ENCODE measurements at places on chromosomes 12 and 14.

- no peak for DNase-seq
Measured at GRCh38 chr12:29750131-29750927, 33.4 kb downstream of the TMTC1 start.

- DNase-seq = no peak
Measured at GRCh38 chr12:108400056-108400455, 60.9 kb upstream of the CMKLR1 start.

DNA sequence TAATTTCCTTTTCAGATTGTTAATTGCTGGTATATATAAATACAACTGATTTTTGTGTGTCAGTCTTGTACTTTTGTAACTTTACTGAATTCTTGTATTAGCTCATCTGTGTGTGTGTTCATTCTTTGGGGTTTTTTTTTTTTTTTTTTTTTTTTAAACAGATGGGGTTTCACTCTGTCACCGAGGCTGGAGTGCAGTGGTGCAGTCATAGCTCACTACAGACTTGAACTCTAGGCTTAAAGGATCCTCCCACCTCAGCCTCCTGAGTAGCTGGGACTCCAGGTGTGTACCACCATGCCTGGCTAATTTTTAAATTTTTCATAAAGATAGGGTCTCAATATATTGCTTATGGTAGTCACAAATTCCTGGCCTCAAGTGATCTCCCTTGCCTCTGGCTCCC lies 68.0 kb downstream of the WNK1 start:
- no peak for DNase-seq

- no peak for DNase-seq
Measured at GRCh38 chr12:11958221-11959091, 112.3 kb upstream of the BCL2L14 start.

- no peak for DNase-seq
Measured at GRCh38 chr12:89962648-89963047, 254.0 kb upstream of the ATP2B1 start.

- no peak for DNase-seq
Measured at GRCh38 chr14:74945261-74945851, 10.0 kb downstream of the PGF start.

All from gastrocnemius medialis (tissue), 4 donors.